ENCODE measurements at places on chromosomes 11 and 22. TPM values are rescaled to one million over a fixed set of nuclear protein-coding genes. Genes with fewer than 3 reads are reported as not detected.

Gene TRMT112
- polyA plus RNA-seq, result 186 TPM

Gene TMA7B
- not detected for polyA plus RNA-seq

Gene F2
- 0.08 TPM for polyA plus RNA-seq

Gene ZP1
- polyA plus RNA-seq, result 0.33 TPM

Gene TMPRSS6
- not detected for polyA plus RNA-seq

Gene GANAB
- 49.3 TPM for polyA plus RNA-seq

Gene CPT1A
- 38.5 TPM for polyA plus RNA-seq

Gene FBXO3
- polyA plus RNA-seq, result 25.7 TPM

Gene MAFF
- polyA plus RNA-seq, result 4.7 TPM

Gene IGLL5
- 0.23 TPM for polyA plus RNA-seq

Gene ELFN2
- polyA plus RNA-seq, result 0.04 TPM

Gene OOSP3
- not detected for polyA plus RNA-seq

Gene CELSR1
- polyA plus RNA-seq, result 6.9 TPM

Gene CASP4
- polyA plus RNA-seq, result 8.1 TPM

Gene TRIM3
- 14.7 TPM for polyA plus RNA-seq

Gene TYR
- polyA plus RNA-seq, result not detected

Measured in heart left ventricle (tissue), 16 donors.